Activated CD4-positive, alpha-beta T cell treated with anti-CD3 and anti-CD28 coated beads for 36 hours (primary cell): ENCODE measurements at places on chromosomes 11 and 22. TPM values are rescaled to one million over a fixed set of nuclear protein-coding genes. Genes with fewer than 3 reads are reported as not detected.
A peak's percentile ranks its signal among the peaks of the same experiment; 100 is the strongest.

DNA sequence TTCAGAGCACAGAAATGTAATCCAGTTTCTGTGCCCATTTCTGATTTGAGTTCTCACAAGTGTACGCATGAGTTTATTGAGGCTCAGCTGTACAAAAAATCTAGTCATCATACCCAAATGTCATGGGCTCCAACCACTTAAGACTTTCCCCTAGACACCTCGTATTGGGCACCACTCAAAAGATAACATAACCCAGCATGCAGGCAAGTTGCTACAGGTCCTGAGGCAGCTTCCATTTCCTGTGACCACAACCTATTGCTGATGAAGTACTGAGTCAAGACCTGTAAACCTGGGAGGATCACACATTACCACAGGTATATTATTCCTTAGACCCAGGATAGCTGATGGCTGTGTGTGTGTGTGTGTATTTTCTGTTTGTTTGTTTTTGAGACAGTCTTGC, 95.2 kb downstream of the MRTFA start:
- no peak overlapping the region for H3K27ac ChIP-seq
- DNase-seq, result peak; percentile 42
- peaks cover 22% of the 10 kb centered on the region for H3K4me1 ChIP-seq
- peaks cover 5% of the 10 kb centered on the region for H3K36me3 ChIP-seq

GRCh38 chr22:29130476-29130875, 57.6 kb downstream of the KREMEN1 start:
- no peaks in the 10 kb centered on the region for H3K4me1 ChIP-seq
- no peak overlapping the region for H3K4me3 ChIP-seq
- peaks cover 6% of the 10 kb centered on the region for H3K27me3 ChIP-seq
- DNase-seq, result no peak
- H3K36me3 ChIP-seq, result no peaks in the 10 kb centered on the region

The BDNF gene
- not detected for total RNA-seq

The SLC5A12 gene
- total RNA-seq, result not detected

- H3K27ac ChIP-seq, result peak overlapping the region; percentile 84
- peak overlapping the region; percentile 45 for H3K4me3 ChIP-seq
- H3K4me1 ChIP-seq, result peaks cover 95% of the 10 kb centered on the region
- peak; percentile 86 for DNase-seq
- no peaks in the 10 kb centered on the region for H3K27me3 ChIP-seq
These were observed 12.2 kb upstream of the CDC42BPG start for GRCh38 chr11:64856382-64857227.

DNA sequence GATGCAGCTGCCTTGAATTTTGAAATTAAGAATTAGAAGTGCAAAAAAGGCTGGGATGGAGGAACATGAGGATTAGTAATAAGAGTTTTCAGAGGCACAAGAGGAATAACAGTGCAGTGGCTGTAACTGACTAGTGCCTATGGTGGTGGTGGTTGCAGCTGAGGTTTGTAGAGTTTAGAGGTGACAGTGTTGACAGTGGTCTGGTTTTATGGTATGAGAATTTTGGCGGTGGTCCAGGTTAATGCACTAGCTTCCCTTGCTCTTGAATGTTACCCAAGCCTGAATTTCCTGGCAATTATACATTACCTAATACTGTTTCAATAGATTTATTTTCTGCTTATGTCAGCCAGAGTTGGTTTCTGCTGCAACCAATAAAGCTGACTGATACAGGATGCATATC, 112.8 kb upstream of the C11orf87 start:
- no peaks in the 10 kb centered on the region for H3K36me3 ChIP-seq
- no peak overlapping the region for H3K27ac ChIP-seq

DNA sequence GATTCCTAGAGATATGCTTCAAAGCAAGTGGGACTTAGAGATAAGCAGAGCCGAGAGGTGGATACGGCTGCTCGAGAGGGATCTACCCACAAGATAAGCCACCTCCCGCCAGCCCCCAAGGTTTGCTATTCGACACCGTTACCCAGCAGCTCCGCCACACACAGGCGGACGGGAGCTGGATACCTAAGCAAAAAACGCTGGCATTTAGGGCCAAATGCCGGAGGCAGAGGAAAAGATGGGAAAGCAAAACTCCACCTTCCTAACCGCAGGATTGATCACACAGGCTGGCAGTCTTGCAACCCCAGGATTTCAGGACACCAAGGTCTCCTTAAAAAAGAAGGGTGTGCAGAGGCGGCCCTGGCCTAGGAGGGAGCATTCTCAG, 709 bp downstream of the FTH1 start:
- H3K27me3 ChIP-seq, result no peaks in the 10 kb centered on the region
- peaks cover 59% of the 10 kb centered on the region for H3K4me1 ChIP-seq
- peak overlapping the region; percentile 91 for H3K4me3 ChIP-seq
- H3K27ac ChIP-seq, result peak overlapping the region; percentile 76

- peaks cover 6% of the 10 kb centered on the region for H3K27me3 ChIP-seq
- no peak for DNase-seq
- no peak overlapping the region for H3K4me3 ChIP-seq
- H3K4me1 ChIP-seq, result no peaks in the 10 kb centered on the region
These were observed 333.9 kb downstream of the OPCML start for GRCh38 chr11:133198438-133198837.

GRCh38 chr11:116413301-116414242, 359.2 kb downstream of the BUD13 start:
- H3K27ac ChIP-seq, result no peak overlapping the region
- no peaks in the 10 kb centered on the region for H3K4me1 ChIP-seq
- peaks cover 5% of the 10 kb centered on the region for H3K27me3 ChIP-seq

The GGTLC2 gene
- not detected for total RNA-seq

The SYT13 gene
- not detected for total RNA-seq

DNA sequence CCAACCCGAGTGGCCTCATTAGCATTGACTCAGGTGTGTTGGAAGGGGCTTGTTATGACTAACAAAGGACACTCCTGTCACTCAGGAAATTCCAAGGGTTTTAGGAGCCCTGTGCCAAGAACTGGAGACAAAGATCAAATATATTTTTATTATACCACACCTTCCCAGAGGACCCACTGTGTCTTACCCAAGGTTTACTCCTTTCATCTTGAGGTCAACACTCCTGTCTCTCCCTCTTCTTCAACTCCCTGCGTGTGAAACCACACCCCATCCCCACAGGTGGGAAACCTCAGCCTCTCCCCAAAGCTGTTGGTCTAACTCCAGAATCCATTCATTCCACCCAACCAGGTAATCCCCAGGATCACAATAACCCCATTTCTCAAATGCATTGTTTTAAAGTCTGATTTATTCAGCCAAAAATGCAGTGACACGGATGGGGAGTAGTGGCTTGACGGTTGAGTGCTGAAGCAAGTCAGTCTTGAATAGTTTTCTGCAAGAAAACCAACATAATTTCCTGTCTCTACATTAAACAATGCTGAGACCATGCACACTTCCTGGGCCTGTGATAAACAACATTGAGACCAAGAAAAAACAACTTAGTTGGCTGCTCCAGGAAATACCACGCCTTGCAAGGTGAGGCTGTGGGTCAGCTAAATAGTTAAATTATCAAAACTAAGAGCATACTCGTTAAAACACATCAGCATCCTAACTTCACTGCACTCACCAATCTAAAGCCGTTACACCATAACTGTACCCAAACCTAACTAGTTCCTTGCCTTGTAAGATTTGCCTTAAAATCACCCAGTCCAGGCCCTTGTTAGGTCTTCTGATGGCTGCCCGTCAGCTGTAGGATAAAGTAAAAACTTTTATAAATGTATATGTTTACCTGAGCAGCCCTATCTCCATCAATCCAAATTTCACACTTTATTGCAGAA, 38.5 kb upstream of the SPON1 start:
- DNase-seq, result no peak
- H3K36me3 ChIP-seq, result no peaks in the 10 kb centered on the region
- H3K27me3 ChIP-seq, result no peaks in the 10 kb centered on the region
- no peak overlapping the region for H3K4me3 ChIP-seq
- peaks cover 44% of the 10 kb centered on the region for H3K4me1 ChIP-seq
